ENCODE measurements at places on chromosomes 11 and 22.

DNA sequence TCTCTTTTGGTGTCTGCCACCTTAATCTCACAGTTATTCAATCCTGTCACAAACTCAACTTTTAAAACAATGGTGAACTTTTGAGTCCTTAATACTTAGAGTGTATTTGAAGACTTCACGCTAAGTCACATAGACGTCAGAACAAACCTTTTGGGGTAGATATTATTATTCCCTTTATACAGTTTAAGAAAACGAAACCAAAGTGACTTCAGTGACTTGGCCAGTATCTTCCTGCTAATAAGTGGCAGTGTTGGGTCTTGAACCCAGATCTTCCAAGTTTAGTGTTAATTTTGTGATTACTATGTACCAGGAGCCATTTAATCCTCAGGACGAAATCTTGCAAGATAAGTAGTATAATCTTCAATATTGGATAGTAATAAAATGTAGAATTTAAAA, 691 bp downstream of the CEP295 start:
- H3K27me3 ChIP-seq = no peaks in the 10 kb centered on the region
- no peaks in the 10 kb centered on the region for H3K36me3 ChIP-seq
- peak overlapping the region; percentile 95 for H3K4me3 ChIP-seq
- H3K4me1 ChIP-seq = peaks cover 5% of the 10 kb centered on the region
- DNase-seq = no peak

DNA sequence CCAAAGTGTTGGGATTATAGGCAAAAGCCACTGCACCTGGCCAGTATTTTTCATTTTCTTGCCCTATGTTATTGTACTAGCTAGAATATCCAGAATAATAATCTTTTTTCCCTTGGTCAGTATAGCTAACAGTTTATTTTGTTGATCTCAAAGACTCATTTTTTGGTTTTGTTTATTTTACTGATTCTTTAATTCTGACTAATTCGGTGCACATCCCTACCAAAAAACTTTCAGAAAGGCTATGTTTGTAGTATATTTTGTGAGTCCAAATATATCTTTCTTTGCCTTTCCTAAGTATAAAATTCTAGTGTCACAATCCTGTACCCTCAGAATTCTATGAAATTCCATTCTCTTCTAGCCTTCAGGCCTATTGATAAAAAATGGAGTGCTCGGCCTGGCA, 84.3 kb downstream of the PHF21A start:
- no peaks in the 10 kb centered on the region for H3K27me3 ChIP-seq
- DNase-seq = no peak
- H3K36me3 ChIP-seq = no peaks in the 10 kb centered on the region
- H3K4me3 ChIP-seq = no peak overlapping the region
- H3K27ac ChIP-seq = no peak overlapping the region

GRCh38 chr11:36016263-36016662, 72.4 kb downstream of the LDLRAD3 start:
- no peaks in the 10 kb centered on the region for H3K27me3 ChIP-seq
- no peak for DNase-seq
- peaks cover 13% of the 10 kb centered on the region for H3K4me1 ChIP-seq
- H3K36me3 ChIP-seq = no peaks in the 10 kb centered on the region
- no peak overlapping the region for H3K27ac ChIP-seq
- H3K4me3 ChIP-seq = no peak overlapping the region

DNA sequence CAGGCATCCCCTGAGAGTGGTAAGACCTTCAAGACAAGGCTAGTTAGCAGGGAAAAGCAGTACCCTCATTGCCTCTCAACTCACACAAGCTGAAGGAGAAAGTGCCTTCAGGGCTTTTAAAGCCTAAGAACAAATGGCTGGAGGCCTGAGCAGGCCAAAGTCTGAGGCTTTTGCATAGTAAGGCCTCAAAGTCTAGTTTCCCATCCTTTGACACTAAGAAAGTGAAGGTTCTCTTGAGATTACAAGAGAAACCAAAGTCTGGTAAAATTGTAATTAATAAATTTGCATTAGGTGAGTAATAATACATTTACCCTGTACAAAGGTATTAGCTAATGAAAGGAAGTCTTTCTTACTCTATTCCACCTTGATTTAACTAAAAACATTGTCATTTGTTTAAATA, 47.0 kb upstream of the CCDC89 start:
- H3K27ac ChIP-seq = no peak overlapping the region
- no peak overlapping the region for H3K4me3 ChIP-seq
- no peak for DNase-seq
- H3K36me3 ChIP-seq = no peaks in the 10 kb centered on the region

DNA sequence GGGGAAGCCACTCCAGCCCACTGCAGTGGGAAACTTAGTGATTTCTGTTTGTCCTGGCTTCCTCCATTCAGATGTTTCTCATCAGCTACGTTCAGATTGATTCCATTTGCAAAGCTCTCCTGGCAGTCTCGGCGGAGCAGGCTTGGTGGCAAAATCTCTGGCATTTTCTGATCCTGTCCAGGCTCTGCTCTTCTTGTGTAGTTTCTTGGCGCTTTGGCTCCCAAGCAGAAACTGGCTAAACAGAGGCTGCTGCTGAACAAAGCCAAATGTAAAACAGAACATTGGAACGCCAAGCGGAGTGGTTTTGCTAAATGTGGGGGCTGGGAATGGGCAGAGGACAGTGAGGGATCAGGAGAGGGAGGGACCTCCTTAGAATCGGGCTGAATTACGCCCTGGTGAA, 36.7 kb downstream of the ADAMTS8 start:
- no peaks in the 10 kb centered on the region for H3K27me3 ChIP-seq
- H3K4me1 ChIP-seq = peaks cover 6% of the 10 kb centered on the region
- DNase-seq = no peak
- no peaks in the 10 kb centered on the region for H3K36me3 ChIP-seq
- H3K4me3 ChIP-seq = no peak overlapping the region

- H3K4me1 ChIP-seq = no peaks in the 10 kb centered on the region
- H3K36me3 ChIP-seq = no peaks in the 10 kb centered on the region
- H3K27ac ChIP-seq = no peak overlapping the region
- H3K27me3 ChIP-seq = no peaks in the 10 kb centered on the region
- no peak for DNase-seq
- no peak overlapping the region for H3K4me3 ChIP-seq
Observed at GRCh38 chr11:70776914-70777532, 378.7 kb downstream of the CTTN start.

DNA sequence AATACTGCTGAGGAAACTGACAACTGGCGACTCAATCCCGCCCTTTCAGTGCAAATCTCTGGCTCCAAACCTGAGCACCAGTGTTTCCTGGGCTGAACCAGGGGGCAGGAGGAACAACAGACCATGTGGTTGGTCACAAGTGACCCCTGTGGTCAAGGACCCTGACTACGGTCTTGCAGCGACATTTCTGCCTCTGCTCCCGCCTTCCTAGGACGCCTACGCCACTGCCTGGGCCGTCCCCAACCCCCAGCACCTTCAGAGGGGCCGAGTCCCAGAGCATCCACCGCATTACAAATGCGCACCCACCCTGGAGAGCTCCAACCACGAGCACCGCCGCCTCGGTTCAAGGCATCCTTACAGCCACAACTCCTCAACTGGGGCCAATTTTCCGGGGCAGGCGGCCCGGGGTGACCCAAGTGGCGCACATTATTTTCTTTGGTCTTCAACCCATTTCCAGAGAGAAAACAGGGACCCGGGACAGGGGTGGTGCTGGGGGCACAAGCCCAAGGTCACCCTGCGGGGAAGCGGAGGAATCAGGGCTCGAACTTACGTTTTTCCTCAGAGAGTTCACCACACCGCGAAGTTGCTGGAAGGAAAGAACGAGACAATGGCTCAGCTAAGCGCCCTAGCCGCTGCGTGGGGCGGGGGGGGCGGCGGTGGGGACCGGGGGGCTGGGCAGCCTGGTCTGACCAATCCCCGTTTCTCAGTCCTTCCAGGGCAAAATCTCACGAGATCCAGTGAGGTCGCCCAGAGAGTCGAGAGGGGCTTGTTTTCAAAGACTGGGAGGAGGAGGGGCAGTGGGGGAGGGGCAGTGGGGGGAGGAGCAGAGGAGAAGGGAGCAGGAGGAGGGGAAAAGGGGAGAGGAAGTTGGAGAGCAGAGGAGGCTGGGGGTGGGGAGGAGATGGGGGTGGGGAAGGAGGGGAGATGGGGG, 1.8 kb downstream of the PRAME start:
- no peaks in the 10 kb centered on the region for H3K36me3 ChIP-seq
- no peak overlapping the region for H3K27ac ChIP-seq
- H3K4me1 ChIP-seq = no peaks in the 10 kb centered on the region
- DNase-seq = no peak
- H3K4me3 ChIP-seq = no peak overlapping the region

DNA sequence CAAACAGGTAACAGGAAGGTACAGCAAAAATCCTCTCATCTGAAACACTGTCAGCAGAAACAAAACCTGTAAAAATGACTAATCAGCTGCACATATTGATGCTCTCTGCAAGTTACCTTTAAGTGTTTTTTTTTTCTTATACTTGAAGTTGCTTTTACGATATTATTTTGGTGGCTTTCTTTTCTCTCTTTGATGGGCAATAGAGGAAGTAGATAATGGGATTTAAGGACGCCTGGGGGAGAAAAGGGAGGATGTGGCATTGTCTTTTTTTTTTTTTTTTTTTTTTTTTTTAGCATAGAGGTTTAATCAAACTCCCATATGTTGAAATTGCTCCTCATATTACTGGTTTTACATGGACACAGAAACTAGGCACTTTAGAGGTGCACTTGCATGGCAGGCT, 11.4 kb upstream of the ADSL start:
- no peaks in the 10 kb centered on the region for H3K27me3 ChIP-seq
- peaks cover 18% of the 10 kb centered on the region for H3K4me1 ChIP-seq
- no peak for DNase-seq

DNA sequence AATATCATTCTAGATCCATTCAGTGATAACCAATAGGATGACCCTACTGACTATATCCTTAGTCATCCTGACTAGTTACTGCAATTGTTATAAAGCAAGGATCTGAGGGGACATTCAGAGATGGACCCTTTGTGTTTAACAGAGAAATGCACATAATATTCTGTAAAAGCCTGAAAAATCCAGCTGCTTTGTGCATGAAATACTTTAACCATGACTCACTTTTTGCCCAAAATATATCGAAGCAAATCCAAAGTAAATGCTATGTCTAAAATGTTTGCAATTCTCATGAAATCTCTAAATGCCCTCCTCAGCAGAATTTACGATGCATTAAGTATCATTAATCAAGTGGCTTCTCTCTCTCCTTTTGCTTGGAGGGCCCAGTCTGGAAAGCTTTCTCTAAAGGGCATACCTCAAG, 178.8 kb upstream of the MTMR2 start:
- no peaks in the 10 kb centered on the region for H3K4me1 ChIP-seq
- no peaks in the 10 kb centered on the region for H3K36me3 ChIP-seq
- no peak overlapping the region for H3K27ac ChIP-seq
- no peaks in the 10 kb centered on the region for H3K27me3 ChIP-seq
- H3K4me3 ChIP-seq = no peak overlapping the region

GRCh38 chr11:12968826-12969225, 40.3 kb upstream of the RASSF10 start:
- H3K36me3 ChIP-seq = no peaks in the 10 kb centered on the region
- DNase-seq = no peak
- H3K4me1 ChIP-seq = peaks cover 18% of the 10 kb centered on the region
- no peak overlapping the region for H3K27ac ChIP-seq

- H3K36me3 ChIP-seq = no peaks in the 10 kb centered on the region
- peak overlapping the region; percentile 64 for H3K27ac ChIP-seq
- no peak for DNase-seq
- no peak overlapping the region for H3K4me3 ChIP-seq
- H3K27me3 ChIP-seq = no peaks in the 10 kb centered on the region
- peaks cover 36% of the 10 kb centered on the region for H3K4me1 ChIP-seq
Observed at GRCh38 chr22:32533265-32534111, 58.9 kb downstream of the FBXO7 start.

GRCh38 chr11:8834379-8834778, 76.6 kb upstream of the AKIP1 start:
- no peaks in the 10 kb centered on the region for H3K36me3 ChIP-seq
- no peak overlapping the region for H3K27ac ChIP-seq
- H3K4me3 ChIP-seq = no peak overlapping the region
- DNase-seq = no peak

GRCh38 chr22:48249713-48250268, 1487.3 kb downstream of the TBC1D22A start:
- no peak overlapping the region for H3K4me3 ChIP-seq
- DNase-seq = no peak
- peaks cover 68% of the 10 kb centered on the region for H3K27me3 ChIP-seq
- H3K36me3 ChIP-seq = no peaks in the 10 kb centered on the region

Measured in esophagus squamous epithelium (tissue), 5 donors.